AG09319 (cell line): ENCODE measurements at places on chromosomes 12 and 14.

GRCh38 chr12:93134893-93135285, 205.8 kb upstream of the EEA1 start:
- DNase-seq: no peak

DNA sequence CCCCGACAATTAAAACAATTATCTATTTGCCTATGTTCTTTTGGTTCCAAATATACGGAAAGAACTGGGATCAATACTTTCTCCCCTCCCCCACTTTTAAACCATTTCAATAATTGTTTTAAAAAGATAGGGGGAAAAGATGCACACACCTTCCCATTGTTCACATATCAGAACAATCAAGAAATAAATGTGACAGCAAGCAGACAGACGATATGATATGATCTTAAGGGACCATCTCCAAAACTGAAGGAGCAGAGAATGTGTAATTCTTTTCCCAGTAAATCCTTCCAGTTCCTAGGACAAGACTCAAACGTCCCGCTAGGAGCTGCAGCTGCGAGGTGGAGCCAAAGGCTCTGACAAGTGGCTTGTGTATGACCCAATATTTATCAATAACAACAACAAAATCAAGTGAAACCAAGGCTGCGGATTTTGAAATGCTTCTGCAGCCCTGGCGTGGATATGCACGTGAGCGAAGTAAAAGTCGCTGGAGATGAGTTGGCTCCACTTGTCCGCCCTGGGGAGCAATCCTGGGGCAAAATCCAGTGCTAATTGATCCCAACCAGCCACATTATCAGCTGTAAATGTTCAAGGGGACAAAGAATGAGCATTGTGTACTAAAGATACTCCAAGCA, 8.2 kb upstream of the FOXG1 start:
- DNase-seq: no peak

DNA sequence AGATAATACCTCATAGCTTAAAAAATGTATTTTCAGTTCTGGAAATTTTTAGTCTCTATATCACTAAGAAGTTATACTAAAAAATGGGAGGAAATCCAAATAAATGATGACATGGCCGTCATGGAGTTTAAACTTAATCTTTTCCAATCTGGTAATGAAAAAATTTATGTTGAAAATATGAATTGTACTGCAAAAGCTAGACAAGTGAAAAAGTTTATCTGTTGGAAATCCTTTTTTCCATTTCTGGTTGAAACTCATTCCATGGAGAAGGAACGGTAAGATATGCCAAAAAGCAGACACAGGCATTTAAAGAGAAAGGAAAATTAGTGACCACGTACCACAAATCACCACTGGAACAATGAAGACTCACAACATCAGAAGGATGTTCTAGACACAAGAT, 314.2 kb upstream of the PRICKLE1 start:
- DNase-seq: no peak

DNA sequence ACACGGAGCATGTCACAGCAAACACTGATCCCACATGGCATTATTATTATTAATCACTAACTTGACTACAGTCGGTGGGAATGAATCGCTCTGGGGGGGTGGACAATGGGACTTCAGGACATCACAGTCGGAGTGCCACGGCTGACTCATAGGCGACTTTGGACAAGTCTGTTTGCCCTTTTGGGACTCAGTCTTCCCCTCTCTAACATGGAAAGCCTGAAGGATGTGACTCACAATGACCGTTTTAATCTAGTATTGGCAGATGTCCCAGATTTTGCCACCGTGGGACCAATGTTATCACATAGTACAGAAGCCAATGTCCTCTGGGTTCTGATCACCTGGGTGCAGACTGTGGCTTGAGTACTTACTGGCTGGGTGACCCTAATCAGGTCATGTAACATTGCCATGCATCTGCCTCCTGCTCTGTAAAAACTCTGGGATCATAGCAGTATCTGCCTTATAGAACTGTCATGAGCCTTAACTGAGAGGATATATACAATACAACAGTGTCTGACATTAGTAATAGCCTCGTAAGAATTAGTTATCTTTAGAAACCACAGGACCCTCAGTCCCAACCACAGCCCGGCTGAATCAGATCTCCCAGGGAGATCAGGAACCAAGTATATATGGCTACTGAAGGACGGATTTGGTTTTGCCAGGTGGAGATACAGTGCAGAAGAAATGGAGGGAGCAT, 362.6 kb downstream of the BCL11B start:
- no peak for DNase-seq
